PC-9 (cell line): ENCODE measurements at places on chromosomes 5 and 9.

GRCh38 chr5:16321284-16321683 lies 141.7 kb upstream of the MARCHF11 start:
- H3K27ac ChIP-seq = no peak overlapping the region
- DNase-seq = no peak
- H3K4me3 ChIP-seq = no peak overlapping the region
- no peaks in the 10 kb centered on the region for H3K4me1 ChIP-seq
- peaks cover 16% of the 10 kb centered on the region; the same call in 1 of the 2 replicates for H3K27me3 ChIP-seq
- no peaks in the 10 kb centered on the region for H3K36me3 ChIP-seq

GRCh38 chr9:120646948-120647347 lies 67.0 kb upstream of the CDK5RAP2 start:
- no peak for DNase-seq
- 0 out of 2 replicates have a peak, but pooled peaks cover 15% of the 10 kb centered on the region for H3K36me3 ChIP-seq
- no peaks in the 10 kb centered on the region for H3K4me1 ChIP-seq
- no peaks in the 10 kb centered on the region for H3K27me3 ChIP-seq
- no peak overlapping the region for H3K27ac ChIP-seq

DNA sequence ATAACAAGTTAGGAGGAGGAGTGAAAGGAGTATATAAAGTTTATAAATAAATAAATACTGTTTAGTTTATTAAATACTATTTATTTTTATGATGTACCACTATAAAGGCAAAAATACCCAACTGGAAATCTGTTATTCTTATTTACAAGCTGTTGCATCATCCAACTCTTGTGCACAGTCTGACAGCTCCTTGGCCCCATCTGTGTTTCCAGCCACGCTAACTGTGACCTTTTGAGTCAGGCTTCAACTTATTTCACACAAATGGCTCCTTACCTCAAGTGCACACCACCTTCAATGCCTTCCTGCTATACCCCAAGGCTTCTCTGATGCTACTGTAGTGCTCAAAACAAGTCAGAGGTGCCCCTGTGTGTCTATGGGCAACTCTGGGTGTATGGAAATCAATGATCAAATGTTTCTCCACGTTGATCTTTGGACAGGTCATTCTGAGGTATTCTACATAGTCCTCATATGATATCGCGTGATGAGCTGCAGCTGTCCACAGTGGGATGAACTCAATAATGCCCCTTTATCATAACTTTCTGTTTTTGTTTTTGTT lies 303.2 kb upstream of the GRAMD2B start:
- no peaks in the 10 kb centered on the region for H3K27me3 ChIP-seq
- no peaks in the 10 kb centered on the region for H3K36me3 ChIP-seq
- H3K4me1 ChIP-seq = no peaks in the 10 kb centered on the region
- no peak overlapping the region for H3K4me3 ChIP-seq
- DNase-seq = no peak

GRCh38 chr9:32463500-32464293 lies 62.3 kb downstream of the RIGI start:
- no peak overlapping the region for H3K27ac ChIP-seq
- no peak overlapping the region for H3K4me3 ChIP-seq
- no peaks in the 10 kb centered on the region for H3K36me3 ChIP-seq
- H3K27me3 ChIP-seq = no peaks in the 10 kb centered on the region
- no peaks in the 10 kb centered on the region for H3K4me1 ChIP-seq
